Activated naive CD4-positive, alpha-beta T cell (primary cell): ENCODE measurements at places on chromosomes 11 and 22.

GRCh38 chr11:6390718-6391469 lies 620 bp downstream of the SMPD1 start:
- no peak for DNase-seq

DNA sequence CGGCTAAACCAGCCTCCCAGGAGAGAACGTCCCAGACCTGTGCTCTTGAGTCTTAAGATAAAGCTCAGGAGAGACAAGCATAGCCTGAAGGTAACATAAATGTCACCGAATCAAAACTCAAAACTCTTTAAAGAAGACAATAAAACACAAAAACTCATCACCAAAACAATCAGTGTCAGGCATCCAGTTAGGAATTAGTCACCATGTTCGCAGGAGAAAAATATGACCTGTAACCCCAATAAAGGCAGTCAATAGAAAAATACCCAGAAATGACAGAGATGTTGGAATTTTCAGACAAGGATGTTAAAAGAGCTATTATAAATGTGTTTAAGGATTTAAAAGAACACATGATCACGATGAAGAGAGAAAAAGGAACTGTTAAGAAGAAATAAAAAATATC lies 352.4 kb downstream of the BRD1 start:
- DNase-seq, result no peak

GRCh38 chr11:2149864-2150847 lies 10.9 kb downstream of the INS start:
- DNase-seq, result no peak

DNA sequence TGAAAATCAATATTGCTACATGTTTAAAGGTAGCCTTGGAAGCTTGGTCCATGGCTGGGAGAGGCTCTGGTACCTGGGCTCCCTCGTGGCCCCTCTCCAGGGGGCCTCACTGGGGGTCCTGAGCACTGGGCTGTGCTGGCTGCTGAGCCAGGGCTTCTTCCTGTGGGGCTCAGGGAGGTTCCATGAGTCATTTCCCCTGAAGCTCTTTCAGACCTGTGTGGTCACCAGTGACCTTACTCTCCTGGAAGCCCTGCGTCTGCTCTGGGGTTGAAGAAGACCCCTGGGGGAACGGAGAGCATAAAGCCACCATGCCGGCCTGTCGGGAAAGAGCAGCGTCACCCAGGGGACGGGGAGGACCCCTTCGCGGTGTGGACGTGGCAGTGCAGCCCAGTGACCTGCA lies 389.0 kb downstream of the TBC1D22A start:
- no peak for DNase-seq

DNA sequence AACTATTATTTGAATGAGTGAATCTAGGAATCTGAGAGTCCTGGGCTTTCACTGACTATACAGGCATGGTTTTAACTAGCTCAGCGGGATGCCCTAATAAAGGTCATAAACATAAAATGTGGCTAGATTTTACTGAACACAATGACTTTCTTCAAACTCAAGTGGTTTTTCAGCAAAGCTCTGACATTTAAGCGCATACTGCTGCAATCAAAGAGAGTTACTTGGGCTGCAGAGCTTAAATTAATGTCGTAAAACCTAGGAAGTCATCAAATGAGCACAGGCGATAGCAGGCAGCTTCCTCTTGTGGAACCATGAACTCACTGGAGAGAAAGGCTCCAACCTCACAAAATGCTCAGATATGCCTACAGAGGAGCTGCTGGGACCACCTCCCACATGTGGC lies 6.7 kb downstream of the CSNK2A3 start:
- no peak for DNase-seq

DNA sequence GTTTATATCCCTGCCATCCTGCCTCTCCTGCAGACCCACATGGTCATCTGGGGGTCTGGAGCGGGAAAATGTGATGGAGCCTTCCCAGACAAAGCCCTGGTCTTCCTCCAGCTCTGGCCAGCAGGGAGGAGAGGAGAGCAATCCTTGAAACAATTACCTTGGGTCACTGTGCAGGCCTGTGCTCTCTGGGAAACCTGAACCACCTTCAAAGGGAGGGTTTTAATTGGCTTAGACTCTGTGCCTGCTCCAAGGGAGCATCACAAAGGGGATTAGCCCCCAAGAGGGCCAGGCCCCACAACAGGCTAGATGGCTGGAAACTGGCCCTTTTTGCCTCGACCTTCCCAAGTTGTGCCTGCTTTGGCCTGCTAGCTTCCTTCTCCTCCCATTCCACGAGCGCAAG lies 351.9 kb downstream of the TENM4 start:
- DNase-seq, result no peak

DNA sequence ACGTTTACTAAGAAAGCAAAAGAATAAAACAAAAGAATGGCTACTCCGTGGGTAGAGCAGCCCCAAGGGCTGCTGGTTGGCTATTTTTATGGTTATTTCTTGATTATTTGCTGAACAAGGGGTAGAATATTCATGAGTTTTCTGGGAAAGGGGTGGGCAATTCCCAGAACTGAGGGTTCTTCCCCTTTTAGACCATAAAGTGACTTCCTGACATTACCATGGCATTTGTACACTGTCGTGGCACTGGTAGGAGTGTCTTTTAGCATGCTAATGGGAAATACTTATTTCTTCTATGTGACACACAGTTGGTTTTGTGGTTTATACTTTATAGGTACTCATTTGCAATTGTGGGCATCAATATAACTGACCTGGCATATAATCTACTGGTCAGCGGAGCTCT lies 56.3 kb downstream of the SLN start:
- DNase-seq, result no peak

- no peak for DNase-seq
Measured at GRCh38 chr11:67268962-67269268, 2.6 kb downstream of the GRK2 start.
